ENCODE measurements at places on chromosomes 2 and 18. TPM values are rescaled to one million over a fixed set of nuclear protein-coding genes. Genes with fewer than 3 reads are reported as not detected.
A peak's percentile ranks its signal among the peaks of the same experiment; 100 is the strongest.

DNA sequence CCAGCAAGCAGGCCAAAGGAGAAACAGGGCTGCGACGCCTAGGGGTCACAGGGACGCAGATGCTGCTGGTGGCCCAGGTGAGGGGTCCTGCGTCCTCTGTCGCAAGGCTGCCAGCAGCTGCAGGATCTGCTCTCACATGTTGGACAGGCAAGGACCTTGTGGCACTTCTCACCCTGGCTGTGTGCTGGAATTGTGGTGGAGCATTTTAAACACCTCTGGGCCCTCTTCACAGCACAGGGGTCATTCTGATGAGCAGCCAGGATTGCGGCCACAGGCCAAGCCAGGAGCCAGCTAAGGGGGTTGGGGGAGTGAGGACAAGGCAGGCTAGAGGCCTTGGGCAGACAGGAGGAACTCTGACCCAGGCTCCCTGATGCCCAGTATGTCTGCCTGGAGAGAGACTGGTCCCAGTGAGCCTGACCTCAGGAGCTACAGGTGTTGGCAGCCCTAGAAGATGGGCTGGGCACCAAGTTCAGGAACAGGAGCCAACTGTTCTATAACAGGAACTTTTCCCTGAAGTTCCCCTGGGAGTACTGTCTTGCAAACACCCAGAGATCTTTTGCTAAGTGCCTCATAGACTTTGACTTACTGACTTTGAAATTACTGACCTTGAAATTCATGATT, 40.2 kb downstream of the EFR3B start:
- DNase-seq: no peak

DNA sequence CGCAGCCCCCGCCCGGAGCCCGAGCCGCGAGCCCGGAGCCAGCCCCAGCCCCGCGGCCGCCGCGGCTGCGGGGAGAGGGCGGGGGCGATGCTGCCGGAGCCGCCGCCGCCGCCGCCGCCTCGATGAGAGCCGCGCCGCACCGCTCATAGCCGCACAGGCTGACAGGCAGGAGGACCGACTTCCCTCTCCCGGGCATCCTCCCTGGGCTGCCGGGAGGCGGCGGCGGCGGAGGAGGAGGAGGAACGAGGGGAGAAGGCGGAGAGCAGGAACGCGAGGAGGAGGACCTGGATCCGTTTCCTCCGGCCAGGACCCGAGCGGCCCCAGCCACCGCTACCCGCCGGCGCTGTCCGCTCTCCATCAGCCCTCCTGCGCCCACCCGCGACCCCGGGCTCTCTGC, 370 bp downstream of the KLHL29 start:
- peak; percentile 41 for DNase-seq

DNA sequence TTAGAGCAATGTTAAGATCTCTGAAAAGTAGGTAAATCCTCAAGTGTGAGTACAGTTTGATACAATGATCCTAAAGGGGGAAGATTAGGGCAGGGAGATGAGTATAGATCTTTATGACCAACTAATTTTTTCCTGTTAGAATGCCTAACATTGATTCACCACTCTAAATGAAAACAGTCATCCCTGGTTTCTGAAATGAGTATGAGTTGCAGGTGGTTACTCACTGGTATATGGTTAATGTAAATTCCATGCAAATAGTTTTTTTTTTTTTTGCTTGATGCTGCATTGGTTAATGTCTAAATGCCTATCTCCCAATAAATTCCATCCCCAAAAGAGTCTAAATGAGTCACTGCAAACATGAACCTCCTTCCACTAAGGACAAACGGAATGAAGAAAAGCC, 55.0 kb upstream of the SERPINB2 start:
- DNase-seq: no peak

- DNase-seq: no peak
Measured at GRCh38 chr18:13465476-13465875, 246.9 kb downstream of the LDLRAD4 start.

DNA sequence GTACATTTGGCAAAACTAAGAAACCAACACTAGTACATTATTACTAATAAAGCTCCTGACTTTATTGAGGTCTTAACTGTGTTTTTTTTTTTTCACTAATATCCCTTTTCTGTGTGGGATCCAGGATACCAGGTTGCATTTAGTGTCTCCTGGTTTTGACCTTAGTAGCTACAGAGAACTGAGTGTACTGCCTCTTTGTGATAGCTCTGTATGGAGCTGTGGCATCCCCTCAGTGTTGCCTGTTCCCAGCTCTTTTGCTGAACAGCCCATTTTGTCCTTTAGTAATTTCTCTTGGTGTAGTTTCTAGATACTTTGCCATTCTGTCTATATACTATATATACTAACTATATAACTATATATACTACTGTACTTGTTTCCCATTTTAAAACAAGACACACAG, 31.6 kb downstream of the KCMF1 start:
- no peak for DNase-seq

DNA sequence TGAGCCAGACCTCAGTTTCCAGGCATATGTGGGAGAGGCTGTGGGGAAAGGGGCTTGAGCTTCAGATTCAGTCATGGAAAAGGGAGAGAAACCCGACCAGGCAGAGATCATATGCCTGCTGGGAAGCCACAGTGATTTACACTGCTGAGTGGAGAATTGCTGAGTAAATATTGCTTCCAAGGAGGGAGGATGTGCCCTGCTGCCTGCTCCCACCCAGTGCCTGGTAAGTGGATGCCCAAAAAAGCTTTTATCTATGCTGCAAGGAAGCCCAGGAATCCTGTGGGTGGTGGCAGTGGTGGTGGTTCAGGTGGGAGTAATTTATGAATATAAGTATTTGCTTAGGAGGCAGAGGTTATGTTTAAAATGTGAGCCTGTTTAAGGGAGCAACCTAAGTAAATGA, 39.5 kb downstream of the INO80C start:
- DNase-seq: no peak

The WDR54 gene
- total RNA-seq: 19.7 TPM

The NT5DC4 gene
- total RNA-seq: not detected

The FSHR gene
- total RNA-seq: not detected

Data from uterus (tissue), 4 donors.